ENCODE measurements at places on chromosomes 5 and 9.

DNA sequence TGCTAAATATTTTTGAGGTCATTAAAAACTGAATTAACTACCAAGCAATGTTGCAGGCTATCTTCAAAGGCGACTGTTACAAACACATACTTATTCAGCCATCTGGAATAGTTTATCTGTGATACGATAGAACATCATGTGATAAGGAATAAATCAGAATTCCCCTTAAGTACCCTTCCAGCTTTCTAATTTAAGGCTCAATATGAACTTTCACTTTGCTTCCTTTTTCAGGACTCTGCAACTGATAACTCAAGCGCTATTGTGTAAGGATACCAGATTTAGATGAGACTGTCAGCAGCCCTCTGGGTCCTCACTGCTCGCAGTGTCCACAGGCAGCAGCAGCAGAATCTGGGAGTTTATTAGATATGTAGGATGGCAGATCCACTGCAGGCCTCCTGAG, 416.3 kb downstream of the SPATA31D1 start:
- no peak for DNase-seq

DNA sequence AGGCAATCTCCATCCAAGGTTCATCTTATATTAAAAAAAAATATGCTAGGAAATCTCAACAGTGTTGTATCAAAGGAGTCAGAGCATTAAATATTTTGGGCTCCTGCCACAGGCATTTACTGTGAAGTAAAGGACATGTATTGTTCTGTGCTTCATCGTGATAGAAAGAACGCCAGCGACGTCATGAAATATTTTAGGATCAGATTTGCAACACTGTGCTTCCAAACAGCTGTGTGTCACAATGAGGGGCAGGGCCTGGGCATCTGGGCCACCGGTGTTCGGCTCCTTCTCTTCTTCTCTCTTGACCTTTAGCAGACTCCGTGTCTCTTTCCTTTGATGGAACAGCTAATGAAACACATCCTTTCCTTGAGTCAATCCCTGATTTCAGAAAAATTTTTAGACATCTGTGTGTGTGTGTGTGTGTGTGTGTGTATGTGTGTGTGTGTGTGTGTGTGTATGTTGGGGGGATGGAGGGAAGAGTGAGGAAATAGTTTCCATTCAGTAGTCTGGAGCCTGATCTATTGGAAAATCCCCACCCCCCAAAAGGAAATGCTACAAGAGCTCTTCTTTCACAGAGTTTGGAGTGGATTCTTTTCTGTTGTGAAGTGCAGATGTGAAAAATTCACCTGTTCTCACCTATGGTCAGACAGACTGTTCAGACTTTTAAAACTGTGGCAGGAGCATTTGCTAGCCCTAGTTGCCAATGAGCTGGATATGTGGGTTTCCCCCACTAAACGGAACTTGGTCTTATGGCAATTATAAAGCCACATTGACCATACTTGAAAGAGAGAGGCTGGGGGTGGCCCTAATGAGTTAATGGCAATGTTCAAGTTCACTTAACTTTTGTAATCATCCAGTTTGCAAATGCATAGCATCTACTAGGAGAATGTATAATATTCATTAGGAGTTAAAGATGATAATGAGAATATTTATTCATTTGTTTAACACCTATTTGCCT, 18.1 kb upstream of the TNC start:
- DNase-seq = no peak

- DNase-seq = no peak
Observed at GRCh38 chr5:141223112-141223783, at the start of gene PCDHB14. TSS of gene PCDHB14 (plus strand) at chr5:141223343. CDS start at chr5:141223506, 163 bp downstream.

GRCh38 chr9:91740701-91741100, 209.3 kb downstream of the ROR2 start:
- DNase-seq = no peak

GRCh38 chr5:102545175-102545574, 46.4 kb upstream of the SLCO6A1 start:
- no peak for DNase-seq

GRCh38 chr9:111161015-111161415, 122.7 kb upstream of the LPAR1 start:
- DNase-seq = no peak

DNA sequence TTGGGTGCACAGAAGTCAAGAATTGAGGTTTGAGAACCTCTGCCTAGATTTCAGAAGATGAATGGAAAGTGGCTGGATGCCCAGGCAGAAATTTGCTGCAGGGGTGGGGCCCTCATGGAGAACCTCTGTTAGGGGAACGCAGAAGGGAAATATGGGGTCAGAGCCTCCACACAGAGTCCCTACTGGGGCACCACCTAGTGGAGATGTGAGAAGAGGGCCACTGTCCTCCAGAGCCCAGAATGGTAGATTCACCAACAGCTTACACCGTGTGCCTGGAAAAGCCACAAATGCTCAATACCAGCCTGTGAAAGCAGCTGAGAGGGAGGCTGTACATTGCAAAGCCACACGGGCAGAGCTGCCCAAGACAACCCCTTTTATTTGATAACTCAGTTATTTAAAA, 383.5 kb downstream of the TLE4 start:
- peak; percentile 25 for DNase-seq

DNA sequence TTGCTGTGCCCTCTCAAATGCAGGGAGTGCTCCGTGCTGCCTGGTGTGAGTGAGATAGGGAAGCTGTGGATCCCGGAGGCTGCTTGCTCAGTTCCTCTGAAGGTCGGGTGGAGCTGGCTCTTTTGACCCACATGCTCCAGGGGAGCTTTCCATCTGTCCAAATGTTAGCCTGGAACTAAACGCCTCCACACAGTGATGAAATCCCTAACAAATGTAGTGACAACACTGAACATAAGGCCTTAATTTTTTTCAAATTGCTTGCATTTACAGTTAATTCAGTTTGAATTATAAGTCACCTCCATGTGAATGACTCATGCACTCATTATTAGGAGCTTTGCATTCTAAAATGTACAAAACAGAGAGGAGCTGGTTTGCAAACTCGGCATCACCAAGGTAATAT, 27.0 kb downstream of the PRDM6 start:
- DNase-seq = no peak

DNA sequence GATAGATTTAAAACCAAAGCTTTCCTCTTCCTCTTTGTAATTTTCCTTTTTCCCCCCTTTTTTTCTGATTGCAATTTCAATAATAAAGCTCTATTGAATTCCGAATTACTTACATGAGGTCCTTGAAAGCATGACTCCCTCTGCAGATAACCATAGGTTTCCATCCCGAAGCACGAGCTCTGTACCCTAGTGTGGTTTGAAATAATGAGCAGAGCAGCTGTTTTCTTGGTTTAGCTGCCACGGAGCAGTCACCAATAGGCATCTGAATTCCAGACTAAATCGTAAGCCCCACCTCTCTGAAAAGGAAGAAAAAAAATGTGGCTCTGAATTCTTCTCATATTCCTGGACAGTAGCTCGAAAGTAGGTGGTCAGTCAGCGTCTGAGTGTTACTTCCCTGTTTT, 18.5 kb upstream of the GNE start:
- DNase-seq = no peak

DNA sequence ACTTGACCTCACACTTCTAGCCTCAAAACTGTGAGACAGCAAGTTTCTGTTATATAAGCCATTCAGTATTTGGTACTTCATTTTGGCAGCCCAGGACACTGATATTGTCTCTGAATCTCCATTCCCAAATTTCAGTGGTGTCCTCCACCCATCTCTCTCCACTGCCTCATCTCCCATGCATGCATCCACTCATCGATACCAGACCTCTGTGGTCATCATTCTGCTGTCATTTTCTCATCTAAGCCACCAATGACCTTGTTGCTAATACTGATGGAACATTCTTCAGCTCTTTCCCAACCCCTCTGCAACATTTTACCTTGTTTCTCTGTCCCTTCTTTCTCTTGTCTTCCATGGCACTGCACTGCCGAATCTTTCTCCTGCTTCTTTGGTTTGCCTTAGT, 221.8 kb downstream of the SNX18 start:
- no peak for DNase-seq

DNA sequence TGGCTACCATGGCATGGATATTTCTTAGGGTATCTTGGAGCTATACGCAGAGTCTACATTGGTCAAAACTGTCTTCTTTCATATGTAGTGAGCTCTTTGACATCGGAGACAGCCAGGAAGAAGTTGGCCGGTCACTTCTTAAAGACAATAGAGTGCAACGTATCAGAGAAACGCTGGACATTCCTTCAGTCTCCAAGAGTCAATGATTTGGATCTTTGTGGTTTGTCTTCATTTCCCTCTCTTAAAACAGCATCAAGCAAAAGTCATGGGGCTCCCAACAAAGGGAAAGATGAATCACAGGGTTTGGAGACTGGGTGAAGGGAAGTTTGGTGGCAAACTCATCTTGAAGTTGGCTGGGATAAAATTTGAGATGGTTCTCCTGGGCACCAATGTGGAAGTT, 320.1 kb downstream of the AGTPBP1 start:
- no peak for DNase-seq

DNA sequence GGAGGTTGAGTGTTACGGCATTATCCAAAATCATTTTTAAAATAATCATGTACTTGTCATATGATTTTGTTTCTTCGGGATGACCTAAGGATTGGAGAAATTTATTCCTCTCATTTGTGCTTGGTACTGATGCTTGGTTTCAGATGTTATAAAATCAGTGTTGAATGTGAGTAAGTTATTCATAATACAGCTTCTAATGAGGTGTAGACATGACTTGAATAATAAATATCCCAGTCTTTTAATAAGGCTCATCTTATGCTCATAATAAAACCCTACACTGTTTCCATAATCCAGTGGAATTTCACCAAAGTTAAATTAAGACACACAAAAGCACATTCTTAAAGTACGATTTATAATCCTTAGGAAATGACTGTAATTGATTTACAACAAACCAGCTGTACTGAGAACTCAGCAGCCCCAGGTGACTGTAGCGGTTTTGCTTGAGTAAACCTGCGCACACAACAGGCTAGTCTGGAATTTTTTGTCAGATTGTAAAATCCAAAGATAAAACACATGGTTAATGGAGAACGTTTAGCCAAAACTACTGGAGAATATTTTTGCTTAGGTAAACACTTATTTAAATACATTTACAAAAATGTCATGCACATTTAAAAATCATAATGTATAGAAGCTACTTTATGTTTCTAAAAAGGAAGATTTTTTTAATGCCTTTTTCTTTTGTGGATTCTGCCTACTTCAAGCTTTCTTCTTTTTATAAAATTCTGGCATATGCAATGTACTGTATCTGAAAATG, 609.8 kb upstream of the GRAMD2B start:
- no peak for DNase-seq

DNA sequence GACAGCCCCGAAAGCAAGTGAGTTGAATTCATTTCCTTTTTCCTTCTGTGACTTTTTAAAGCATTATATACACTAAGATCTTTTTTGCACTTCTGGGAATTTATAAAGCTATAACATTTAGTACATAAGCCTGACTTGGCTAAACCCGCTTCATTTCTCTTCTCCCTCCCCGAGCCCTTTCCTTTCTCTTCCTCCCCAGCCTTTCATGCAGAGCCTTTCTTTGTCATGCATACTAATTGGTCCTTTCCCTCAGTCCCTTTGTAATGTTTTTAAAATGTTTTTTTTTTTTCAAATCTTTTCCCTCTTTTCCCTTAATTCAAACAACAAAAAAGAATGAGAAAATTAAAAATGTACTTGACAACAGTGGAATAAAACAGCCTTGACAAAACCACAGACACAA, 246.4 kb downstream of the PSAT1 start:
- DNase-seq = no peak

Measured in activated T-cell treated with anti-CD3 and anti-CD28 coated beads, Interleukin-2, amount 50 U/mL, for 48 hours (primary cell).